ENCODE measurements at places on chromosomes 12 and 14.
A peak's percentile ranks its signal among the peaks of the same experiment; 100 is the strongest.

GRCh38 chr12:118498171-118498570, 121.8 kb downstream of the SUDS3 start:
- peak; percentile 33 for DNase-seq

GRCh38 chr12:124696693-124697476, 129.5 kb upstream of the NCOR2 start:
- DNase-seq: no peak

- DNase-seq: no peak
Measured at GRCh38 chr14:91349481-91350074, 68.0 kb downstream of the CCDC88C start.

DNA sequence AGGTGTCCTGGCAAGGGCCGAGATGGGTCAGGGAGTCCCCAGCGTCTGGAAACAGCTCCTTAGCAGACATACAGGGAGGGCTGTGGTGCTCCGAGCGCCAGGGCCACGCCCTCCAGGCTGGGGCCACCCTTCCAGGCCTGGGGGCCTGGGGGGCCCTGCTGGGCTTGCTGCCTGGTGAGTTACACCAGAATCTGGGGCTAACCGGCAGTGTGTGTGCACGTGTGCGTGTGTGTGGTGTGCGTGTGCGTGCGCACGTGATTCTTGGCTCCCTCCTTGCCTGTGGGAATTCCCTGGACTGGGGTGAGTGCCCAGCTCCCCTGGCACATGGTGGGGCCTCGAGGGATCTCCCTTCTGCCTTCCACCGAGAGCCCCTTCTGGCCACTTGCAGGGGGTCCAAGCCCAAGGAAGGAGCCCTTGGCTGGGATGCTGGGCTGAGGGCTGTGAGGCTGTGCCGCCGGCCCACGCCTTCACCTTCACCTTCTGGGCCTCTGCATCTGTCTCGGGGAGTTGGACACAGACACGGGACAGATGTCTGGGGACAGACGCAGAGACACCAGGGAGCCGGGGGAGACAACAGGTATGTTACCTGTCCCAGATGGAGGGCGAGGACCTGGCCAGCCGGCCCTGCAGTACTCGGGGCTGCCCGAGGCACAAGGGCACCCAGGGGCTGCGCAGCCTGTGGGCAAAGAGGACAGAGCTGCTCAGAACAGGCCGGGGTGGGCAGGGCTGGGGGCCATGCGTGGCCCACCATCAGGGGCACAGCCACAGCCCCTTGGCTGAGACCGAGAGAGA, 37.2 kb downstream of the BEGAIN start:
- DNase-seq: no peak

- no peak for DNase-seq
Measured at GRCh38 chr14:60649875-60650372, 647 bp upstream of the SIX1 start.

DNA sequence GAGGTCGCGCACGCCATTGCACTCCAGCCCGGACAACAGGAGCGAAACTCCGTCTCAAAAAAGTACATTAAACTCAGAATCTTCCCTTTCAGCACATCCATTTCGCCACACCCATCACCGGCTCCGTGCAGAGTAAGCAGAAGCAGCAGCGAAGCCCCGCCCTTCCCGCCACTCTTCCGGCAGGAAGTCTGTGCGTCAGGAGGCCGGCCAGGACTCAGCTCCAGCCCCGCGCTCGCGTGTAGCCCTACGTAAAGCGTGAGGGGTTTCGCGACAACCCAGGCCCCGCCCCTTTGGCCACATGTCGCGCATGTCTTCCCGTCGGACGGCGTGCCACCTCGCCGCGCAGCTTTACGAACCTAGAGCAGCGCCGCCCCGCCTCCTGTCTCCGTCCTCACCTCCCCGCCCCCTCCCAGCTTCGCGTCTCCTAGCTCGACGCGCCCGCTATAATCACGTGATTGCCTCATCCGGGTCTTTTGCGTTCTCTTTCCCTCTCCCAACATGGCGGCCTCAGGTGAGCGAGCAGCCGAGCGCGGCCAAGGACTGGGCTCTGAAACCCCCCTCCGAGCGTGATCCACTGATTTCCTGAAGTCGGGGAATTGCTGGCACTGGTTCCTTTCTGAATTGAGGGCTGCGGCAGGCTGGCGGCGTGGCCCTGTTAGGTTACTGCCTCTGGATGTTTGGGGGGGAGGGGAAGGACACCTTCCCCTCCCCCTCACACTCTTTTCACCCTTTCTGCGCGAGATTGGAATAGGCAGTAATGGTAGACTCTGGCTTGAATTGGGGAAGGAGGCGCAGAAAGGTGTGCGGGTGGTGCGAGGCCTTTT, at the start of gene EIF4B:
TSS of gene EIF4B (plus strand) at position 471 of the 824 bp plus-strand sequence. CDS start at position 499, 28 bp downstream.
- peak; percentile 99 for DNase-seq

DNA sequence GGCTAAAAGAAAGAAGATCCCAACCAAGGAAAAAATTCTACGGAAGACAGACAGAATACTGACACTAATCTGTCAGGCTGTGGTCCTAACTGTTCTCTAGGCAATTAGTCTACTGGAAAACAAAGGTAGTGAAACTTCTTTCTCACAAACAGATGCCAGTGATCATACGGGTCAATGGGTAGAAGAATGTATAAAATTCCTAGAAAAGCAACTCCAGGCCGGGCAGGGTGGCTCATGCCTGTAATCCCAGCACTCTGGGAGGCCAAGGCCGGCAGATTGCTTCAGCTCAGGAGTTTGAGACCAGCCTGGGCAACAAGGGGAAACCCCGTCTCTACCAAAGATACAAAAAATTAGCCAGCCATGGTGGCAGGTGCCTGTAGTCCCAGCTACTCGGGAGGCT, 64.8 kb downstream of the HECTD4 start:
- DNase-seq: no peak

DNA sequence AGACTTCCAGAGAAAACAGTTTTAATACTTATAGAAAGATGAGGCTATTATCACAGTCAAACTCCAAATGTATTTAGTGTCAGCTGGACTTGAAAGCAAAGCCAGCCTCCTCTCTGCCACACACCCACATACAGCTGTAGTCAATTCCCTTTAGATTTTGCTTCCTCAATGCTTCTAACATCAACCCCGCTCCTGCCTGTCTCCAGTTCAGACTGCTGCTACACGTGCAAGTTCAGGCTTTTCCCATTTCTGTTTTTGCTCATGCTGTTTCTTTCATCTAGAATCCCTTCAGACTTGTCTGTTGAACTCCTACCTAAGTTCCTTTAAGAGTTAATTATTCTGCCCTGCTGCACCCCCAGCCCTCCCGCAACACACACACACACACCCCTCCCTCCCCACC, 380.0 kb downstream of the KCNH5 start:
- DNase-seq: no peak

All from SW 1271 (cell line).